NCI-H2107 (cell line): ENCODE measurements at places on chromosomes 4 and X.

- DNase-seq = no peak
Measured at GRCh38 chrX:146754268-146754667, 55.3 kb upstream of the CXorf51B start.

- DNase-seq = no peak
Measured at GRCh38 chrX:1661922-1662221, 47.0 kb downstream of the ASMT start.

- DNase-seq = no peak
Measured at GRCh38 chr4:24473309-24473721, 111.0 kb downstream of the DHX15 start.

- DNase-seq = no peak
Measured at GRCh38 chr4:118973295-118973694, 84.6 kb downstream of the SYNPO2 start.

DNA sequence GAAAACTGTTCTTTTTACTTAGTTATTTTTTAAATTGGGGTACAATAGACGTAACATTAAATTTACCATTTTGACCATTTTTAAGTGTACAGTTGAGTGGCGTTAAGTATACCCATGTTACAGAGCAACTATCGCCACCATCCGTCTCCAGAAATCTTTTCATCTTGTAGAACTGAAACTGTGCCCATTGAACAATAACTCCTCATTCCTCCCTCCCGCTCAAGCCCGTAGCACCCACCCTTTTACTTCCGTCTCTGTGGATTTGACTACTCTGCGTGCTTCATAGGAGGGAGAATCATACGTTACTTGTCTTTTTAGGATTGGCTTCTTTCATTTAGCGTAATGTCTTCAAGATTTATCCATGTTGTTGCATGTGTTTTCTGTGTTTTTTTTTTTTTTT is 55.3 kb downstream of the TMEM131L start:
- no peak for DNase-seq

DNA sequence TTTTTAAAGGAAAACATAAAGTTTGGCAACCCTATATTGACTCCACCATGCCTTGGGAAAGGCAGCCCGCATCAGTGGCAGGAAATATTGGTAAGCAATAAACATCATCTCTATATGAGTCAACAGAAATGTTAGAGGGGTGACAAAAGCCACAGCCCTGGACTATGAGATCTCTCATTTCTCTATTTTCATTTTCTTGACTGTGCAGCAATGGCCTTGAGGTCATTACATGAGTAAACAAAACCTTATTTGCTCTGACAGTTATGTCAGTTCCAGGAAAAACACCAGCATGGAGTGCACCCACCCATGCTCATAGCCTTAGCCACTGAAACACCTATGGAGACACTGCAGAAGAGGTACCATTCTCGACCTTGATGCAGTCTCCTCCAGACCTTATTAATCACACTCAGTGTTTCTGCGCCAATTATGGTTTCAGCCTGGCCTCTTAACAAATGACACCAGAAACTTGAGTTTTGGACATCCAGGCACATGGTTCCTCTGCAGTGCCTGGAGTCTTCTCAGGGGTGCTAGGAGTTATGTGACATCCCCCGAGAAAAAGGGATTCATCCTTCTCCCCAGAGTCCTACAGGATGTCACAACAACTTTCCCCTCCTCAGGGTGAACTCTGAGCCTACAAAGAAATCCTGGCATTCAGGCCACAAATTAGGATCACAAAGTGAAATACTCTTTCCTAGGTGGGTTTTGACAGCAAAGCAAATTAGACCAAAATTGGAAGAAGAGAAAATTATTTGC is 16.0 kb upstream of the HPGD start:
- DNase-seq = no peak

DNA sequence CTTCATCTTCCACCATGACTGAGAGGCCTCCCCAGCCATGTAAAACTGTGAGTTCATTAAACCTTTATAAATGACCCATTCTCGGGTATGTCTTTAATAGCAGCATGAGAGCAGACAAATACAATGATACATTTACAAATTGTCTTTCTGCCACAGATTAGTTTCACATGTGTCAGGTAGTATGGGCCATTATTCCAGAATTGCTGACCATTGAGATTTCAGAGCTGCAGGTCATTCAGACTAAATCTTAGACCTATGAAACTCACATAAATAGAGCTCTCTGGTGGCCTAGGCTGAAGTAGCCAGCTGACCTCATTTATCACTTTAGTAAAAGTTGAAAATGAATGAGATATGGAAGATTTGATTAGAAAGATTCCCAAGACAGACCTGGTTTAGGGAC is 105.8 kb downstream of the FIP1L1 start:
- DNase-seq = no peak

- no peak for DNase-seq
Measured at GRCh38 chr4:27145597-27145996, 285.0 kb downstream of the STIM2 start.

DNA sequence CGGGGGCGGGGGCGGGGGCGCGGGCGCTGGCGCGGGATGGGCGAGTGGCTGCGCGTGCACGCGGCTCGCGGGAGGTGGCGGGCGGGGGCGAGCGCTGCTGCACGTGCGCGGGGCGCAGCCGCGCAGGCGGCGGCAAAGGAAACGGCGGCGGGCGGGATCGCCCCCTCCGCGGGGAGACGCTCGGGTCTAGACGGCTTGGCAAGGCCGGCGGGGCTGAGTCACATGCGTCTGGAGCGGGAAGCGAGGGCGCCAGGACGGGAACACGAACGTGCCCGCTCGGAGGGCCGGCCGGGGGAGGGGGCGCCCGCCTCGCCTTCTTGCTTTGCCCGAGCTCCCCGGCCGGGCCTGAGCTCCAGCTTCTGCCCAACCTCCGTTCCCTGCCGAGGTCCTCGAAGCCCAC is 4.3 kb upstream of the HAUS7 start:
- no peak for DNase-seq

GRCh38 chr4:16801356-16801755 is 97.1 kb downstream of the LDB2 start:
- DNase-seq = no peak

DNA sequence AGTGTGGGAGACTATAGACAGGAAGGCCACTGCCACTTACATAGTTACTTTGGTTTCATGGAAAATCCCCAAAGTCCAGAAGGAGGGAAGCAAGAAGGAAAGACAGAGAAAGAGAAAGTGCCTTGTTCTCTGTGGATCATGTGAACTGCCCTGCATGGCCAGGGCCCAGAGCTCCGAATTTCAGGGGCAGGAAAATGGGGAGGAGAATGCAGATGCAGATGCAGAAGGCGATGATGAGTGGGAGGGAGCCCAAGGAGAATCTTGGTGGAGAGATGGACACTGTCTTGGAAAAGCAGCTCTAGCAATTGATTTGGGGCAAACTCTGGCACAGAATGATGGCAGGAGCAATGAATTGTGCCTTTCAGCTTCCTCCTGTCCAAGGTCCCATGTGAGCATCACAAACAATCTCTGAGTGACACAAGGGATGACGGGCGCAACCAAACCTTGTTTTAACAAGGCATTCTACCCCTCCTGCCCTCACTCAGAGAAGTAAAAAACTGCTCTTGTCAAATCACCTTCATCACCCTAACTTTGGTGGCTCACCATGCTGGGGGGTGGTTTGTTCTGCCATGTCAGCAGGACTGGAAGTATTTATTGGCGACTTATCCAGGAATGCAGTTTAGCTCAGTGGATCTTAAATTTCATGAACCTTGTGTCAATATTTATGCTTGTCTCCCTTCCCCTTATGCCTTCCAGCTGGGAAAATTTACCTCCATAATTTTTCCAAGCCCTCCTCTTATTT is 53.5 kb downstream of the TSC22D3 start:
- DNase-seq = no peak

DNA sequence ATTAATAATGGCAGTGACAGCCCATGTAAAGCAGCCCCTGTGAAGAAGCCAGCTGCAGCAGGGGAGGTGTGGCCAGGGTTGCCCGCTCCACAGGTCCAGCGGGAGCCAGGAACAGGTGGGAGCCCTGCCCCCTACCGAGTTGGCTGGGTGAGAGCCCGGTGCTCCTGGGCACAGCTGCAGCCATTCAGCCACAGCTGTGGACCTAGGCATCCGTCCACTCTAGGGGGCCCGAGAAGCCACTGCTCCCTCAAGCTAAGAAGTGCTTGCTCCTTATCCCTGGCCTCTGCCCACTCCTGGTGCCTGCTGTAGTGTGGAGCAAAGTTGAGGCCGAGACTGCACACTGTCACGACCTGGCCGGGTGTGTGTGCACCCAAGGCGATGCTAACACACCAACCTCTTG is 1469.0 kb downstream of the PCDH7 start:
- DNase-seq = no peak

DNA sequence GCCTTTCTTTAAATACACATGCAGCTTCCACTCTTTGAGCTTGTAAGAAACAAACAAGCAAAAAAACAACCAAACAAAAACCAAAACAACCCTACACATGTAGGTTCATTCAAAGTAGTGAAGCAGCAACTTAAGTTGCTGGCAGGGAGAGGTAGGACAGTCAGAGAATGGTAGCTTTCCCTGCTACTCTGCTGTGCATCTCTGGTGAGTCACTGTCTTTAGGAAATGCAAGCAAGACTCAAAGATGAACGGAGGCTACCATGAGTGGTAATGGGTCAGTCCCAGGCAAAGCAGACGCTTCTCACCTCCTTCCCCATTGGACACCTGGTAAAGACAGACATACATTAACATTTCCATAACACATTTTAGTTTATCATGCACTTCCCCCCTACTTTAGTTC is 43.2 kb downstream of the PGRMC2 start:
- DNase-seq = no peak

- no peak for DNase-seq
Measured at GRCh38 chrX:37060999-37061398, 52.8 kb downstream of the FAM47C start.

GRCh38 chr4:21948347-21949072 is at the start of gene KCNIP4:
TSS of gene KCNIP4 (minus strand) at chr4:21948772.
- no peak for DNase-seq

GRCh38 chr4:150384249-150384648 is 197.7 kb upstream of the MAB21L2 start:
- no peak for DNase-seq

- DNase-seq = no peak
Measured at GRCh38 chr4:17063888-17064287, 165.4 kb upstream of the LDB2 start.
